PC-9 (cell line): ENCODE measurements at places on chromosomes 1 and 21. TPM values are rescaled to one million over a fixed set of nuclear protein-coding genes. Genes with fewer than 3 reads are reported as not detected.

- H3K27me3 ChIP-seq, result no peaks in the 10 kb centered on the region
- no peaks in the 10 kb centered on the region for H3K4me1 ChIP-seq
- no peak for DNase-seq
- H3K36me3 ChIP-seq, result no peaks in the 10 kb centered on the region
- H3K27ac ChIP-seq, result no peak overlapping the region
- H3K4me3 ChIP-seq, result no peak overlapping the region
Observed at GRCh38 chr1:243413431-243414151, 157.8 kb downstream of the SDCCAG8 start.

- no peaks in the 10 kb centered on the region; the same call in 1 of the 2 replicates for H3K4me1 ChIP-seq
- no peak overlapping the region for H3K27ac ChIP-seq
- H3K4me3 ChIP-seq, result no peak overlapping the region
- H3K27me3 ChIP-seq, result no peaks in the 10 kb centered on the region
Observed at GRCh38 chr21:42525029-42525581, 11.5 kb downstream of the SLC37A1 start.

DNA sequence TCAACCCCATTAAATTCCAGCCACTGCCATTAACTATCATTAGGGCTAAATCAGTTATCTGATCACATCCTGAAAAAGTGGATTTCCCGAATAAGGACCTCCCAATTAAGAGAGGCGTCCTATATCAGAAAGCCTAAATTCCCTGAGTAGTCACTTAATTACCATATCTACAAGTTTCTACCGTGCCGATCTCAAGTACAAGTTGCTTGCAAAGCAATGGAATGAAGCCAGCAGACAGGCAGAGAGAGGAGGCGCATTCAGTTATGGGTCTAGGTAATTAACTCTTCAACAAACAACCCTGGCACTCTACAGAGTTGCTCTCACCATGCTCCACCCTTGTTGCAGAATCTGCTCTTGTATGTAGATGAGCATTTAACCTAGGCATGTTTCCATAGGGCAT is 494.6 kb upstream of the RUNX1 start:
- no peak for DNase-seq
- no peaks in the 10 kb centered on the region for H3K36me3 ChIP-seq
- H3K27me3 ChIP-seq, result no peaks in the 10 kb centered on the region
- H3K27ac ChIP-seq, result no peak overlapping the region

DNA sequence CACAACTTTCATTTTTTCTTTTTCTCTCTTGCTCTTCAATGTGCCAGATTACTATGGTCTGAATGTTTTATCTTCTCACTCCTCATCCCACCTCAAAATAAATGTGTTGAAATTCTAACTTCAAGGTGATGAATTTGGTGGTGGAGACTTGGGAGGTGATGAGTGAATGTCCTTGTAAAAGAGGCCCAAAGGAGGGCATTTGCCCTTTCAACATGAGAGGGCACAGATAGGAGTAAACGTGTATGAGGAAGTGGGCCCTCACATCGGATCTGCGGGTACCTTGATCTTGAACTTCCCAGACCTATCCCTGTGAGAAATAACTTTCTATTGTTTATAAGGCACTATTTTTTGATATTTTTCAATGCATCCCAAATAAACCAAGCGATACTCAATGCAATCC is 412.3 kb upstream of the ADGRL2 start:
- no peak for DNase-seq
- H3K36me3 ChIP-seq, result no peaks in the 10 kb centered on the region
- no peak overlapping the region for H3K27ac ChIP-seq
- no peaks in the 10 kb centered on the region for H3K27me3 ChIP-seq

DNA sequence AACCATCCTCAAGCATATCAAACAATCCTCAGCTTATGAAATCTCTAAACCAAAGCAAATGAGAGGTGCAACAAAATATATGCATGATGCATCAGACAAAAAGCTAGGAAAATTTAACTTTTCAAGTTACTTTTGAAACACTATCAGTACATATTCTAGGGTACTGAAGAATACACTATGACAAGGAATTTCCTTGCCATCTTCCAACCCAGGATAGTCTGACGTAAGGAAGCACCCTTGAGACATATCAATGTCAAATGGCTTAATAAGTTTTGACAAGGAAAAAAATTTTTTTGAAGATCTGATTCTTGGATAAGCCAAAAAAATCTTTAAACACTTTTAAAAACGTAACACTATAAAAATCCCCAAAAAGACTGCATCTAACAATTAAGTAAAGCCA is 64.9 kb downstream of the KIFAP3 start:
- H3K4me3 ChIP-seq, result no peak overlapping the region
- H3K27me3 ChIP-seq, result no peaks in the 10 kb centered on the region
- no peak overlapping the region for H3K27ac ChIP-seq
- no peaks in the 10 kb centered on the region for H3K36me3 ChIP-seq
- no peaks in the 10 kb centered on the region for H3K4me1 ChIP-seq

GRCh38 chr1:183267646-183268431 is 81.8 kb downstream of the LAMC2 start:
- no peak overlapping the region for H3K4me3 ChIP-seq
- H3K4me1 ChIP-seq, result peaks cover 21% of the 10 kb centered on the region
- 0 out of 2 replicates have a peak overlapping the region, but pooled peaks have one; percentile 10 for H3K27ac ChIP-seq
- no peaks in the 10 kb centered on the region for H3K36me3 ChIP-seq
- DNase-seq, result no peak

- H3K27ac ChIP-seq, result peak overlapping the region; percentile 72
- no peaks in the 10 kb centered on the region for H3K36me3 ChIP-seq
- H3K27me3 ChIP-seq, result no peaks in the 10 kb centered on the region
- no peak for DNase-seq
- 0 out of 2 replicates have a peak overlapping the region, but pooled peaks have one; percentile 0 for H3K4me3 ChIP-seq
Observed at GRCh38 chr1:172359491-172359999, 60.9 kb upstream of the C1orf105 start.

DNA sequence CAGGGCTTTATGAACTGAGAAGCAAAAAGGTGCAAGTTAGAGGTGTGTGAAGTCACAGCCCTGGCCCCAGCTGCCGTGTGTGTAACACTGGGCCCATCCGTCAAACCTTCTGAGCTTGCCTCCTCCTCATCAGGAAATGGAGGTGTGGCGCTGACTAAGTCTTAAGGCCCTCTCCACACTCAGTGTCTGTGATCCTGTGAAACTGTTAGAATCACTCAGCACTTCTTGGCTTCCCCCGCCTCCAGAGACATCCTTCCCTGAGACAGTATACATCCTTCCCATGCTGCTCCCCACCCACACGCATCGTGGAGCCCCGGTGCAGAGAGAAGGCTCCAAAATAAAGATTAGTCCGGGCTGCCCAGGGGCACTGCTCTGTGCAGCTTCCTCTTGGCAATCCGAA is 33.3 kb downstream of the LRP8 start:
- no peak overlapping the region for H3K27ac ChIP-seq
- no peak overlapping the region for H3K4me3 ChIP-seq
- no peak for DNase-seq
- no peaks in the 10 kb centered on the region for H3K36me3 ChIP-seq
- no peaks in the 10 kb centered on the region for H3K27me3 ChIP-seq

DNA sequence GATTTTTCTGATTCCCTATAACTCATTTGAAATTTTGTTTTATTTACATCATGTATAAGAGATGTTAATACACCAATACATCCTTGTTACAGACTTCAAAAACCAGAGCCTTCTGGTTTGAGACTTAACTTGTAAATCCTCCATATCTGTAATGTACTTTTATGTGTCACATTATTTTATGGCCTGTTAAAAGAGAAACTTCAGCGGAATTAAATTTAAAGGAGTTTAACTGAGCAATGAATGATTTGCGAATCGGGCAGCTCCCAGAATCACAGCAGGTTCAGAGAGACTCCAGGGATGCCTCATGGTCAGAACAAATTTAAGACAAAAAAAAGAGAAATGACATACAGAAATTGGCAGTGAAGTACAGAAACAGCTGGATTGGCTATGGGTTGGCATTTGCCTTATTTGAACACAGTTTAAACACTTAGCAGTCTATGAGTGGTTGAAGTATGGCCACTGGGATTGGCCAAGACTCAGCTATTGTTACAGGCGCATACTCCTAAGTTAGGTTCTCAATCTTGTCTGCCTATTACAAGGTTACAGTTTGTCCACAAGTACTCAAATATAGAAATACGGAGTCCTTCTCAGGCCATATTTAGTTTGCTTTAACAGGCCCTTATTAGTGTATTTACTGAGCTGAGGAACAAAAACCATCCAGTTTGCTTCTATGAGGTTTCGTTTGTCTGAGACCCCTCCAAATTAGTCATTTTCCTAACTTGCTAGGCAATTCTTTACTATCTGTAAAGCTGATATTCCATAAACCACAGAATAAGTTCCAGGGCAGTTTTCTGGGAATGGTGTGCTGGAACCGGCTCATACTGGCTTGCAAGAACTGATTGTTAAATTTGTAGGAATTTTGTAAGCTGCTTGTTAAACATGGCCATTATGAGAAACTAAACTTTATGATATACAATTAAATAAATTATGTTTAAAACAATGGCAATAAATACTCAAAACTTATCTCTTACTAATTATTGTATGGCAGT is 56.2 kb upstream of the WDR26 start:
- H3K4me1 ChIP-seq, result peaks cover 45% of the 10 kb centered on the region
- no peak for DNase-seq
- H3K36me3 ChIP-seq, result no peaks in the 10 kb centered on the region
- H3K27me3 ChIP-seq, result no peaks in the 10 kb centered on the region

GRCh38 chr21:44924606-44925377 is 4.1 kb upstream of the ITGB2 start:
- no peak for DNase-seq
- no peak overlapping the region for H3K27ac ChIP-seq
- no peaks in the 10 kb centered on the region for H3K27me3 ChIP-seq
- H3K4me1 ChIP-seq, result peaks cover 43% of the 10 kb centered on the region

The SH2D1B gene
- total RNA-seq, result not detected in 2 replicates

The ARMH1 gene
- 16.3 and 16.9 TPM in 2 replicates for total RNA-seq

- no peak overlapping the region for H3K4me3 ChIP-seq
- DNase-seq, result no peak
- H3K27me3 ChIP-seq, result no peaks in the 10 kb centered on the region
Observed at GRCh38 chr1:116292929-116293725, 79.9 kb upstream of the ATP1A1 start.

DNA sequence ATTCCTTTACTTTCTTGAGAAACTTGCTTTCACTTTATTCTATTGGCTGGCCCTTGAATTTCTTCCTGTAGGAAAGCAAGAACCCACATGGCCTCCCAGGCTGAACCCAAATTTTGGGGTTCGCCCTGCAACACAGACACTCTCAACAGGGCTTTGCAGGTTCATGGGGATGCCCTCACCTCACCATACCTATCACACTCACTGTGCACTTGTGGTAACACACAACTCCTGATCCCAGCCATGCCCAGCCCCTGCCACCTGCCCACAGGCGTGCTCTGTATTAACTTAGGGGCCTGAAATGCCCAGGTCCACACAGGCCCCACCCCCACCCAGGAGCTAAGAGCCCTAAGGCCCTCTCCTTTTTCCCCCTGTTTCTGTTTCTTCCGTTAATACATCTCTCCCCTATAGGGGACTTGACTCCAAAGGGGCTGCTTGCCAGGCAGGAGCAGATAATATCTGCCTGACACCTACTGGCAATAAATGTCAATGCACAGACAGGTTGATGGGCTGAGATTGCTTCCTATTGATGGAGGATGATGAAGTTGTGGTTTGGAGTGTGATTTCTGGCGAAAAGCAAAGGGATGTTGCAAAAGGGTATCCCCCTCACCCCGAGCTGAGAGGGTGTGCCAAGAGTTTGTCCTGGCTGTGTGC is 171.5 kb downstream of the AJAP1 start:
- H3K36me3 ChIP-seq, result no peaks in the 10 kb centered on the region
- H3K4me3 ChIP-seq, result no peak overlapping the region
- no peaks in the 10 kb centered on the region for H3K4me1 ChIP-seq
- no peak for DNase-seq
- no peak overlapping the region for H3K27ac ChIP-seq
- no peaks in the 10 kb centered on the region for H3K27me3 ChIP-seq

- H3K4me3 ChIP-seq, result no peak overlapping the region
- H3K27ac ChIP-seq, result no peak overlapping the region
- DNase-seq, result no peak
- H3K27me3 ChIP-seq, result no peaks in the 10 kb centered on the region
Observed at GRCh38 chr1:182671750-182672486, 12.5 kb downstream of the RGS8 start.

- DNase-seq, result no peak
- no peaks in the 10 kb centered on the region for H3K4me1 ChIP-seq
- H3K4me3 ChIP-seq, result no peak overlapping the region
- no peaks in the 10 kb centered on the region for H3K36me3 ChIP-seq
Observed at GRCh38 chr1:31362032-31362431, 10.8 kb downstream of the FABP3 start.

GRCh38 chr1:53272349-53272748 is 34.0 kb upstream of the MAGOH start:
- peaks cover 14% of the 10 kb centered on the region; the same call in 1 of the 2 replicates for H3K4me1 ChIP-seq
- no peak overlapping the region for H3K4me3 ChIP-seq
- DNase-seq, result no peak
- H3K27ac ChIP-seq, result no peak overlapping the region

The ZBTB8A gene
- total RNA-seq, result 4.2 and 4.3 TPM in 2 replicates

DNA sequence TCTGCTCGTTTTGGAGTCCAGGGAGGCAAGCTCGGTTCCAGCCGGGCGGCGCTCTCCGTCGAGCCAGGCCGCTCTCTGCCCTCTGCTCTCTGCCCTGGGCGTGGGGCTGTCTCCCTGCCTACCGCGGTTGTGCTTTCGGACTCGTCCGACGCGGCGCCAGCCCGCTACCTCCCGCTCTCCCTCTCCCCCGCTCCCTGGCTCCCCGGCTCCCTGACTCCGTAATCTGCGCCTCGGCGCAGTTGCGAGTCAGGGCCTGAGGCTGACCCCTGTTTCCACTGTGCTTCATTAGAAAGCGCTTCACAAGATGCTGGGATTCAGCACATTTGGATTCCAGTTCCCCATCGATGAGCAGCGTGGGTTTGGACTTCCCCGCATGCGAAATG is 2.2 kb downstream of the SOX13 start:
- H3K4me1 ChIP-seq, result peaks cover 50% of the 10 kb centered on the region
- no peaks in the 10 kb centered on the region for H3K36me3 ChIP-seq
- peak overlapping the region; percentile 40; the same call in 1 of the 2 replicates for H3K27ac ChIP-seq
- peak overlapping the region; percentile 96 for H3K4me3 ChIP-seq
- H3K27me3 ChIP-seq, result no peaks in the 10 kb centered on the region

The PTGS2 gene
- 0.63 and 2.3 TPM in 2 replicates for total RNA-seq

DNA sequence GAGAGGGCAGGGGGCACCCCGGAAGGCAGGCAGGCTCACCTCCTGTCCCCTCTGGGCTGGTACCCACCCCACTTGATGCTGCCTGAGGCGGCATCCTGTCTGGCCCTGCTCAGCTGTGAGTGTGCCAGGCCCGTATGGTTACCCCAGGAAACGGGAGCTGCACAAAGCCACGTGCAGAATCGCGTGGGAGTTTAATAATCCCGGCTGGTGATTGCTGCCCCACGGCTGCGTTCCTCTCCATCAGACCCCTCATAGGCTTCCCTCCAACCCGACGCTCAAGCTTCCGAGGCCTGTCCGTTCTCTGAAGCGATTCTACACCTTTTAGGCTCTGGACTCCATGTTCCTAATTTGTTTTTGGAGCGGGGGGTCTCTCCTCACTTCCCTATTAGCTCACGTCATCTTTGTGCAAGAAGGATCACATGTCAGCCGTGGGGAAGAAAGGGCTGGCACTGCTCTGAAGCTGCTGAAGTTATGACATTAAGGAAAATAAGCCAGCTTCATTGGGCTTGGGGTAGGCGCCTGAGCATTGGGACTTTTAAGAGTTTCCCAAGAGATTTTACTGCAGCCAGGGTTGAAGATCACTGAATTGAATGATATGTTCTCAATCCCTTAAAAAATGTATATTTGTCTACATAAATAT is 1.1 kb upstream of the B3GALT5 start:
- no peak overlapping the region for H3K27ac ChIP-seq
- H3K27me3 ChIP-seq, result peaks cover 6% of the 10 kb centered on the region
- no peaks in the 10 kb centered on the region for H3K36me3 ChIP-seq

The DAB1 gene
- not detected in 2 replicates for total RNA-seq

GRCh38 chr1:162988869-162989268 is 80.3 kb upstream of the RGS4 start:
- no peaks in the 10 kb centered on the region for H3K27me3 ChIP-seq
- no peak overlapping the region for H3K4me3 ChIP-seq
- DNase-seq, result no peak
- H3K4me1 ChIP-seq, result peaks cover 10% of the 10 kb centered on the region
